ENCODE measurements at places on chromosomes 7 and 10.

- no peak for DNase-seq
Observed at GRCh38 chr7:92460109-92460508, 12.8 kb downstream of the GATAD1 start.

DNA sequence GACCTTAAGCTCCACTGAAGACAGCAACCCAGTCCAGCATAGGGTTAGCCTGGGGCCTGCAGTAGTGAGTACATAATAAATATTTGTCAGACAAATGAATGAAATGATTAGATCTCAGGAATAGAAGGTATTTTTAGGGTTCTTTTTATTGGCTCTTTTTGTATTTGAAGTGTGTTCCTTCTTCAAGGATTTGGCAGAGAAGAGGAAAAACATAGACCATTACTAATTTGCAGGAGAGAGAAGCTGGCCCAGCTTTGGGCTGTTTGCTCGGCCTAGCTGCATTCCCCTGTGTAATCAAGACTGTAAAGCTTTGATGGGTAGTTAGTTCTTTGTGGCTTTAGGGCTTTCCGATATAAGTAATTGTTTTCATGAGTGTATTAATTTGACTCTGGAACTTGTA lies 64.2 kb downstream of the CNNM2 start:
- no peak for DNase-seq

- no peak for DNase-seq
Observed at GRCh38 chr7:66269978-66270377, 64.8 kb downstream of the TPST1 start.

DNA sequence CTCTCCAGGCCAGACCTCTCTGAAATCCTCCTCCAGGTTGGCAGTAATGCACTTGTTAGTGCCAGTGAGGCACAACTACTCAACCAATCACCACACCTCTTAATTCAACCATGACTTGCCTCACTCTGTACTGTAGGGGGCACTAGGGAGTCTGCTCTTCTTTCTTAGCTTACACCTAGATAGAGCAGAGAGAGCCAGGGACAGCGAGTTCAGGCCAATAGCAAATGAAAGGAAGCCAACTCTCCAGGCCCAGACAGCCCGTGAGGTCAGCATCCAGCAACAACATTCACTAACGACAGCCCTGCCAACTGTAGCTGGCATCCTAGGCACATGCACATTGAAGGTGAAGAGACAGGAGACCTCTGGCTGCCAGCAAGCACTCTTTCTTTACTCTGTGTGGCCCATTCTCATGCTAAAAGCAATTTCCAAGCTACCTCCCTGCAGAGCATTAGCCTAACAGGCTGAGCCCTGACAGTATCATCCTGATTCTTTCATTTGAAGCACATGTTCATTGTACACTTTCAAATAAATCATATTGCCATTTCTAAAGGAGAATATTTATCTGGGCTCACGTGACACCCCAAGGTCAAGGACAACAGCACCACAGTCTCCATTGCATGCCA lies 136.3 kb downstream of the DPY19L1 start:
- DNase-seq, result no peak

GRCh38 chr10:126262233-126262838 lies 125.9 kb downstream of the ADAM12 start:
- no peak for DNase-seq

- no peak for DNase-seq
Observed at GRCh38 chr10:60739558-60739957, 38.7 kb upstream of the CDK1 start.

DNA sequence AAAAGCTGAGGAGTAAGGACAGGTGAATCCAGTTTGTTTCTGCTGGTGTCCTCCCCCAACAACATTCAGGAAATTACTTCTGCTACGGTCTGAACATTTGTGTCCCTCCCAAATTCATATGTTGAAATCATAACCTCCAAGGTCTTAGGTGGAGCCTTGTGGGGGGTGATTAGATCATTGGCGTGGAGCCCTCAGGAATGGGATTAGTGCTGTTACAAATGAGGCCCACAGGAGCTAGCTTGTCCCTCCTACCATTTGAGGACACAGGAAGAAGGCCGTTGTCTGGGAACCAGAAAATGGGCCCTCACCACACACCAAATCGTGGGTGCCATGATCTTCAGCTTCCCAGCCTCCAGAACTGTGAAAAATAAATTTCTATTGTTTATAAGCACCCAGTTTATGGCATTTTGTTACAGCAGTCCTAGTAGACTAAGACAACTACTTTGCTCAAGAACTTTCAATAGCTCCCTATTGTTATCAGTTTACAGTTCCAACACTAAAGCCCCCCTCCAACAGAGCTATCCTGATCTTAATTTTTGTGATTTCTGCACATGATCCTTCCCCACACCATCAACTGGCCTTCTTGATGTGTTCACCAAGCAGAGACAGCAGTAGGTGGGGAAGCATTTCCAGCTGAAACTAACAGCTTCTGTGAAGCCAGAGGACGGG lies 2.1 kb upstream of the LRMDA start:
- DNase-seq, result no peak

- DNase-seq, result no peak
Observed at GRCh38 chr10:69965919-69966662, 86.6 kb upstream of the MACROH2A2 start.

DNA sequence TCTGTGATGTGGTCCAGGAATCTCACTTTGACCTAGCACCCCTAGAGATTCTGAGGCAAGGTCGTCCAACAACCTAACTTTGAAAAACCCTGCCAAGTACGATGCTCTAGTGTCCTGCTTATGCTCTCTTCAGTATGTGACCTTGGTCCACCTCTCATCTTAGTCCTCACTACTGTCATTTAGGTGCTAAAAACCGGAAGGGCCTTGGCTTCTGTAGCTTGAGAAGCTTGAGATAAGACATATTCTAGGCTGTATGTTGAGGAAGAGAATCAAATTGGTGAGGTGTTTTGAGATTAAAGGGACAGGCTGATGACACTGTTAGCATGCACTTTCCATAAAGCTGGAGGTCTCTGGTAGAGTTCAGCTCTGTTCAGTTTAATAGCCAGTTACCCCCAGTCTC lies 57.0 kb upstream of the MTPN start:
- no peak for DNase-seq

- DNase-seq, result no peak
Observed at GRCh38 chr10:18658271-18659124, 733 bp upstream of the ARL5B start.

- DNase-seq, result no peak
Observed at GRCh38 chr7:140016540-140016939, 46.2 kb downstream of the PARP12 start.
